ENCODE measurements at places on chromosomes 6 and 20. TPM values are rescaled to one million over a fixed set of nuclear protein-coding genes. Genes with fewer than 3 reads are reported as not detected.

Gene CALHM5
- 11.4 TPM for total RNA-seq

Gene PRKN
- total RNA-seq, result 0.15 TPM

Gene ZC2HC1B
- total RNA-seq, result not detected

Gene KHDC1L
- total RNA-seq, result not detected

Gene GJA10
- not detected for total RNA-seq

Gene BPIFB1
- not detected for total RNA-seq

Gene PDYN
- total RNA-seq, result not detected

All from epithelial cell of umbilical artery (primary cell).